H7 (cell line): ENCODE measurements at places on chromosomes 16 and 17.

DNA sequence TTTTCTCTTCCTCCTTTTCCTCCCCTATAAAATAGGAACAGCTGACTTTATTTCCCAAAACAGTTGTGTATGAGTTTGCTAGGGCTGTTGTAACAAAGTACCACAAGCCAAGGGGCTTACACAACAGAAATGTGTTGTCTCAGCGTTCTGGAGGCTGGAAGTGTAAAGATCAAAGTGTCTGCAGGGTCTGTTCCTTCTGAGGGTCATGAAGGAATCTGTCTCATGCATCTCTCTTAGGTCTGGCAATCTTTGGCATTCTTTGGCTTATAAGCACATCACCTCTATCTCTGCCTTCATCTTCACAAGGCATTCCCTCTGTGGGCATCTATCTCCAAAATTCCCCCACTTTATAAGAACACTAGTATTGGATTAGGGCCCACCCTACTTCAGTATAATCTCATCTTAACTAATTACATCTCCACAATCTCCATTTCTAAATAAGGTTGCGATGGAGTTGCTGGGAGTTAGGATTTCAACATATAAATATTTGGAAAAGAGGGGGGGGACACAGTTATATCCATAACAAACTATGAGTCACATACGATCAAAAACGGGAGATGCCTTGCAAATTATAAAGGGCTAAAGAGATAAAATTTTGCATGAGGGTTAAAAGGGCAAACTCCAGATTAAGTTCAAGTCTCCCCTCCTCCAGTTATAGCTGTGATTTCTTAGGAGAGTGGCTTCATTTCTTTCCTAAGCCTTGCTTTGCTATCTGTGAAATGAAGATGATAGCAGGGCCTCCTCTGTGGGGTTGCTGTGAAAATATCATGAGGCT lies 109.7 kb downstream of the VAT1L start:
- no peak for DNase-seq

- no peak for DNase-seq
Observed at GRCh38 chr16:30813821-30814189, 26.8 kb upstream of the ZNF629 start.

GRCh38 chr17:79915850-79916430 lies 76.7 kb upstream of the CBX4 start:
- DNase-seq = peak; percentile 93

- DNase-seq = peak; percentile 41
Observed at GRCh38 chr16:68995011-68995504, 110.4 kb upstream of the HAS3 start.

- DNase-seq = no peak
Observed at GRCh38 chr16:78522327-78522726, 422.9 kb downstream of the WWOX start.

GRCh38 chr16:53212893-53213223 lies 158.1 kb downstream of the CHD9 start:
- DNase-seq = no peak

GRCh38 chr17:32927201-32927723 lies 691 bp upstream of the TMEM98 start:
- DNase-seq = no peak

GRCh38 chr16:31530405-31530804 lies 2.7 kb downstream of the AHSP start:
- DNase-seq = no peak

- DNase-seq = no peak
Observed at GRCh38 chr17:72332367-72332766, 211.5 kb downstream of the SOX9 start.

DNA sequence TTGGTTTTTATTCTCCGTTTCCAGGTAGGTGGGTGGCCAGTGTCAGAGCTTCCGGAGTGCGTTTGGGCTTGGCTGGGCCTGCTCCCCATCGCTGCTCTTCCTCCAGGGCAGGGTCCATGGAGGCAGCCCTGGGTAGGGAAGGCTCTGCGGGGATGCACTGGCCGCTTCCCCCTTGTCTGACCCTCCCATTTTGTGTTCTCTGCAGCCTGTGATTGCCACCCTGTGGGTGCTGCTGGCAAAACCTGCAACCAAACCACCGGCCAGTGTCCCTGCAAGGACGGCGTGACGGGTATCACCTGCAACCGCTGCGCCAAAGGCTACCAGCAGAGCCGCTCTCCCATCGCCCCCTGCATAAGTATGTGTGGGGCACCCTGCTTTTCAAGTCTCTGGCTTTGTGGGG lies 158.3 kb downstream of the NTN1 start:
- DNase-seq = peak; percentile 72

- no peak for DNase-seq
Observed at GRCh38 chr17:64250233-64250835, 12.7 kb downstream of the TEX2 start.

DNA sequence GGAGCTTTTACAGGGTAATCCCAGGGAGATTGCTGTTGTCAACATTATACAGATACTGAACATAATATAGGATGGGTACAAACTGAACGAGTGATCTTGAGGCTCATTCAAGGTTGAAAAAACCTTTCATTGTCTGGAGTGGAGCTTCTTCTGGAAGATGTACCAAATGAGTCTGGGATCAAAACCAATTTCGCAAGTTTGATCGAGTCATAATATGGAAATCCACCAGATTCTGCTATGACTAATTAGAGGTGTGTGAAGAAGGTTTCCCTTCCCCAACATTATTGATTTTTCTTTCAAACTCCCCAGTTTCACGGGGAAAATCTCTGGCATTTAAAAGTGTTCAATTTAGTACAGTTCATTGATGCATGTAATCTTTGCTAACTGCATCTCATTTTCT lies 324.1 kb downstream of the ZFHX3 start:
- DNase-seq = no peak

DNA sequence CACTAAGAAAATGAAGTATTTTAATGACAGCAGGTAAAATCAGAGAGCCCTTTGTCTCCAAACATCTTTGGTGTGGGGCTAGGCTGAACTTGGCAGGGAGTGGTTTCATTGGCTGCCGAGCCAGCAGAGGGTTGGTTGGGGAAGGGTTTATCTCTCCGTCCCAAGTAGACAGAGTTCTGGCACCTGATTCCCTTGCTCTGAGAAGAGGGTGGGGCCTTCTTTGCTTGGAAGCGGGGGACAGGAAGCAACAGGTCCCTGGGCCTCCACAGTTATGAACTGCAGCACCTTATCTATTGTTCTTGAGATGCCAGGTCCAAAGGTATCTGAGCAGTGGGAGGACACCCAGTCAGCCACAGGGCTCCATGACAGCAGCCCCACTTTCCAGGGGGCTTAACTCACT lies 12.3 kb upstream of the CDH1 start:
- DNase-seq = peak; percentile 53

DNA sequence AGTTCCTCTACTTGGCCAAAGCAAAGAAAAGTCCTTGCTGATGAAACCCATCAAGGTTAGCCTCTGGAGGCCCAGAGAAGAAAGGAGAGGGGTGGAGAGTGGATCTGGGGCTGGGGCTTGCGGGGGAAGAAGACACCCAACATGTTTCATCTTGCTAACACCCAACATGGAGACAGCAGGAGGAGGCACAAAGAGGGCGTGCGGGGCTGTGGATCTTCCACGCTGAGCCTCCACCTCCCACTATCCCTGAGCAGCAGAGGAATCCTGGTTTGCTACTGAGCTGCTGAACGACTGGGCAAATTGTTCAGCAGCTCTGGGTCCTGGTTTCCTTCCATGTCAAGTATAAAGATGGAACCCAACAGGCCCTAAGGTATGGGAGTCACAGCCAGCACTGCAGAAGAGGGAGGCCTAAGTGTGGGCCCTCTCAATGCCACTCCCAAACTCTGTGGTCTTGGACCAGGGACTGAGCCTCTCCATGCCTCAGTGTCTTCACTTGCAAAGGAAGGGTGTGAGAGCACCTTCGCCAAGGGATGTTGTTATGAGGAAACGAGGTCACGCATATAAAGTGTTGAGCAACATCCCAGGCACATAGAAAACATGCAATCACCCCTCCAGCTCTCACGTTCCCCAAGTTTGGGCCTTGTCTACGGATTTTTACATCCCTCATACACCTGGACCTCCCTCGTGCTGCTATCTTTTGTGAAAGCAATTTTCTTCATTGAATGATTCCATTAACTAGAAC lies 122.5 kb downstream of the XYLT1 start:
- DNase-seq = no peak

- DNase-seq = peak; percentile 50
Observed at GRCh38 chr17:3685174-3685573, 10.8 kb downstream of the P2RX5 start.

GRCh38 chr17:4375039-4375748 lies 8.7 kb upstream of the UBE2G1 start:
- no peak for DNase-seq

DNA sequence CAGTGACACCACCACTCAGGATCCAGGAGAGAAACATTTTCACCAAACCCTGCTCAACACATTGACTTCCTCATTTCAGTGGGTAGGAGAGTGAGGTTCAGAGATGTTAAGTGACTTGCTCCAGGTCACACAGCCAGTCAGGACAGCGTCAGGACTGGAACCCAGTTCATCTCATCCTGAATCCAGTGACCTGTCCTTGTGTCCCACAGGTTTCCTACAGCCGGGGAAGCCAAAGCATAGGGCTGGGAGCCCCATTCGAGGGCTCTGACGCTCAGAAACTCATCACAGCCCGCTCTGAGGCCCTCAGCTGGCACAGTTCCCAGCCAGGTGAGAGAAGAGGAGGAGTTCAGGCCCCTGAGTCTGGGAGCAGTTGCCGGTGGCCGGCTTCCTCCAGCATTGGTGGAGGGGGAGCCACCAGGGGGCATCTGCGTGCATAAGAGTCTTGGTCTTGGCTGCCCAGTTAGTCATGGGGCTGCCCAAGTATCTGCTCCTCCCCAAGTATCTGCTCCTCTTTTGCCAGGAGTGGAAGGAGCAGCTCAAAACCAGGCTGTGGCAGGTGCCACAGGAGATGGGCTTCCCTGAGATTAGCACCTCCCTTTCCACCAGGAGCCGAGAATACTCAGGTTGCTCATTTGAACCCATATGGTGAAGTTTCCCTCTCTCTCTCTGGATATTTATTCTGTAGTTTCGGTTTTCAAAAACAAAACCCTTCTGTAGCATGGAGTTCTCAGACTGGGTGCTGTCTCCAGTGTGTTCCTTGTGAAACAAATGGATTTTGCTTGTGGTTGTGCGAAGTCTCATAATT lies 56.0 kb downstream of the TNFRSF13B start:
- DNase-seq = peak; percentile 86

GRCh38 chr16:12067714-12068401 lies 91.3 kb downstream of the SNX29 start:
- DNase-seq = peak; percentile 83

DNA sequence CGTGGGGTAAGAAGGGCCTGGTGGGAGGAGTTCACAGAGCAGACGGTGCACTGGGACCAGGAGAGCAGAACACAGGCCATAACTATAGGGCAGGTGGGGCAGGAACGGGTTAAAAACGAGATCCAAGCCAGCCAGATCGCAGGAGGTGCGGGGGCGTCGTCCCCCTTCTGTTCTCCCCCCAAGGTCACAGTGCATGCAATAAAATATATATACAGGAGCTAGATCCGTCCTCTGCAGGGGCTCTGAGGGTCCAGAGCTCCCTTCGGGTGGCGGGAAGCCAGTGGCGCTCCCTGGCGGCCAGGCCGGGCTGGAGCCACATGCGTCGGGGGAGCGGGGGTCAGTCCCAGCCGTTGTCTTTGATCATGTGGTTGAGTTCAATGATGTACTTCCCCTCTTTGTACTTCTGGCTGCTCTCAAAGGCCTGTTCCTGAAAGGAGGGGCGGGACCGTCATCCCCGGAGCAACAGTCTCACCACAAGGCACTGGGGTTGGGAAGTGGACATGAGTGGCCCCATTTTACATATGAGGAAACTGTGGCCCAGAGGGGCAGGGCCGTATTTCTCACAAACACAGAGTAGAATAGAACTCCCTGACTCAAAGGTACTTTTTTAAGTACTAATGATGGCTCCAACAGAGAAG lies 768 bp upstream of the TBX6 start:
- peak; percentile 98 for DNase-seq

GRCh38 chr16:90022209-90023077 lies 3.2 kb upstream of the DBNDD1 start:
- no peak for DNase-seq

DNA sequence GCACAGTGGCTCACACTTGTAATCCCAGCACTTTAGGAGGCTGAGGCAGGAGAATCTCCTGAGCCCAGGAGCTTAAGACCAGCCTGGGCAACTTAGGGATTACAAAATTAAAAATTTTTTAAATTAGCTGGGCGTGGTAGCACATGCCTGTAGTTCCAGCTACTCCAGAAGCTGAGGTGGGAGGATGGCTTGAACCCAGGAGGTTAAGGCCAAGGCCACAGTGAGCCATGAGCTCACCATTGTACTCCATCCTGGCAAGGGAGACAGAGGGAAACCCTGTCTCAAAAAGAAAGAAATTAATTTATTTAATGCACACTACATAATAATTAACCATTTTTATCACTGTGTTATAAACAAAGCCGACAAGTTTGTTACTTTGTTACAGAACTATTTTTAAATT lies 131.1 kb upstream of the TMEM97 start:
- DNase-seq = no peak

DNA sequence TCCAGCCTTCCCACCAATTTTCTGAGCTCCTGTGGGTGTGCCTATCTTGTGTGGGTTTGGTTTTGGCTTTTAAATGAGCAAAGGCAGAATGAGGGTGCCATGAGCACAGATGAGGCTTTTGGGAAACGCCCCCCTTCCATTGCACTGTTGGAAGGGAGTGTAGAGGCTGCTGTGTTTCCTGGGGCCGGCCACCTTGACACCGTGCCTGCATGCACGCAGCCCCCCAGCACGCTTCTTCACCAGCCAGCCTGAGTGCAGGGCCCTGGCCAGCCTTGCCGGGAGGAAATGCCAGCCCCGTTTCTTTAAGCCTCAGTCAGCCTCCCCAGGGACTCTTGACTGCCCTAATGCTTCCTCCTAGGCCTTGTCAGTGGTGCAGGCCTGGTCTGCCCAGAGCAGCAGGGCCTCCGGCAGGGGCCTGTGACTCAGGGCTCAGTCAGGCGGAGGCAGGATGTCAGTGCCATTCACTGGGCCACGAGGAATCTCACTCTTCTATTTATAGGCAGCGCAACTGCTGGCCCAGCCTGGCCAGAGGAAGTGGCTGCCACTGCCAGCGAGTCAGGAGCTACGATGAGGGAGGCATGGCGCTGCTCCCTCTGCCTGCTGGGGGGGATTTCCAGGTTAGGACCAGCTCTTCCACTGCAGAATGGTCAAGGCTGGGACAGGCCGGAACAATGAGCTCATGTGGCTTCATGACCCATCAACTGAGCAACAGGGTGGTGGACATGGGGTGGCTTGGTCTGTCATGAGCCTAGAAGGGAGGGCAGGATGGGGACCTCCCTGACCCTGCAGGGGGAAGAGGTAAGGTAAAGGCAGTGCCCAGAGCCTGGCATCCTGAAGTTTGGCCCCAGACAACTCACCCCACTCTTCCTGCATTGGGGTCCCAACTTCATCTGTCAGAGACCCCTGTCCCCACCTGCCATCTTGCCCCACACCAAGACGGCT lies 205.2 kb downstream of the RAB11FIP4 start:
- DNase-seq = peak; percentile 73

- peak; percentile 18 for DNase-seq
Observed at GRCh38 chr17:1583556-1583955, 21.0 kb upstream of the PITPNA start.
